ENCODE measurements at places on chromosomes 2 and 18.

DNA sequence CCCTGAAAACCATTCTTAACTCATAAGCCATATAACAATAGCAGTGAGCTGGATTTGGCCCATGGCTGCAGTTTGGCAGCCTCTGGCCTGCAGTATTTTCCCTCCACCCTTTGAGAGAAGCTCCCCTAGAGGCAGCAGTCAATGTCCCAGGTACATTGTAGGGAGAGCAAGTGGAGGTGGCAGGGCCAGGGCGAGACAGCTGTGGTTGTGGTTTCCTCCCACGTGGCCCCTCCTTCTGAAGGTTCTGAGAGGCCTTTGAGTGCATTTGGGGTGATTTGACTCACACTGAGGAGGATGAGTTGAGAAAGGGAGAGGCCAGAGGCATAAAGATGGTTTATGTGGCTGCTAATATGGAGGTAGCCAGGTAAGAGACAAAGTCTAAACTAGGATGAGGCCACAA is 45.5 kb upstream of the LDAH start:
- DNase-seq = no peak

- DNase-seq = peak; percentile 64
Measured at GRCh38 chr2:239611222-239611795, 210.5 kb upstream of the HDAC4 start.

GRCh38 chr2:45020439-45020838 is 11.2 kb upstream of the SIX2 start:
- no peak for DNase-seq

GRCh38 chr2:169073211-169073962 is 4.0 kb downstream of the DHRS9 start:
- no peak for DNase-seq

- no peak for DNase-seq
Measured at GRCh38 chr2:80050246-80050645, 254.3 kb downstream of the LRRTM1 start.

DNA sequence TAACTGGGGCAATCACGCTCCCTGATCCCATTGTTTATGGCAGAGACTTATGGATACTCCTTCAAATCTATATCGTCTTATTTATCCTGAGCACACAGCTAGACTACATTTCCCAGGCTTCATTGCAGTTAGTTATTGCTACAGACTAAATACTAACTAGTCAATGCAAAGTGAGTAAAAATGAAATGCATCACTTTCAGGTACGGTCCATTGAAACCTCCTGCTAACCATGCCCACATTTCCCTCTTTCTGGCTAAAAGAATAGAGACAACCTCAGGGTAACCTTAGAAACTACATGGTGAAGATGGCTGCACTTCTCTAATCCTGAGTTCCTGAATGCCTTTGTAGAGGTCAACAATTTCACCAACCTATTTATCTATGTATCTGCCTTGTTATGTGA is 437.4 kb downstream of the EPHA4 start:
- no peak for DNase-seq

GRCh38 chr18:51890762-51891161 is 449.2 kb upstream of the DCC start:
- DNase-seq = no peak

DNA sequence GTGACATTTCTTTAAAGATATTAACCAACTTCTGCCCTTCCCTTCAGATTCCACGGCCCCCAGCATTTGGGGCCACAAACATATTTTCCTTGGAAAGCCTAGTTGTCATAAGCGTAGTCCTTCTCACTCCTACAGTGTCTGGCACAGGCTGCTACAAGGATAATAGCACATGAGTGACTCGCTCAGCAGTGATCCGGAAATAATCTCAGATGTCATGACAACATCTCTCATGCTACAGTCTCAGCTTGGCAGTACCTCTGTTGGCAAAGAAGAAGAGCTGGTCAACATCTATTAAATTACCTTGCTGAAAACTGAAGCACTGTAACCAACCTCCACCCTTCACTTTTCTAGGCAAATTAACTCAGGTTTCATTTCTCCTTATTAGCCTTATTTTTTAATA is 351.7 kb downstream of the RAD51AP2 start:
- no peak for DNase-seq

DNA sequence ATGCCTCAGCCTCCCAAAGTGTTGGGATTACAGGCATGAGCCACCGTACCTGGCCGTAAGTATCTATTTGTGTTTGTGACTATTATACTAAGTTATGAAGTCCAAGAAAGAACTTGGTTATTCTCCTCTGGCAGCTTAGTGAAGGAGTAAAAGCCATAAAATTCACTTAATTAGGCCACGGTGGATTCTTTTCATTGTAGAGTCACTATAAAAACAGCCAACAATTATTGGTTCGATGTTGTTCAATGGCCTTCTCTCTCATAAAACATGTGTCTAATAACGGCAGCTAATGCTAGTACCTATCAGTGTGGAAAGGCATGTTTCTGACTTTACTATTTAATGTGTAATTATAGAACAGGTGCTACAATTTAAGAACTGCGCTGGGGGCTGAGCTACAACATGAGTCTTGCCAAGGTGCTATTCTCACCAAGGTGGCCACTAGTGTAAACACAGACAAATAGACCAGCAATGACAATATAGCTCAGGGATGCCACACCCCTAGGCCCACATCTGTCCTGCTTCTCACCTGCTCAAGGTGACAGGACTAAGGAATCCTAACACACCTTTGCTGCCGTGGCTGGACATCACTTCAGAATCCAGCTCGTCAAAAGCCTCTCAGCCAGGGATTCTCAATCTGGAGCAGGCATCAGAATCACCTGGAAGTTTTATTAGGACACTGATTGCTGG is 17.2 kb downstream of the ATP8B1 start:
- DNase-seq = no peak

DNA sequence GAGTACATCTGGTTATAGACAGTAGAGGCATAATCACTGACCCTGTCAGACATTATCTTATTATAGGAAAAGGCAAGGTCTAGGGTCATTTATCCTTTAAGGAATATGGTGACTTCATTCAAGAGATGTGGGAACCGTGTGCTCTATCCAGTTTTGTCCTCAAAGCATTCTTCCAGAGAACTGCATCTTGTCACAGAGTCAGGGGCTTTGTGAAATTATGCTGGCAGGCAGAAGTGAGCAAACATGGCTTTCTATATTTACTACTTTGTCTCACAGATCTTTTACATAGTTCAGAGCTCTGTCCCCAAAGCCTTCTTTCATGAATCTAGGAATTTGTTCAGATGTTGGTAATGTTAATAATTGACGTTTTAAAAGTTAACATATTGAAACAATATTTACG is 177.4 kb downstream of the ASXL3 start:
- DNase-seq = no peak

All from ELF-1 (cell line).